Hypothalamus (tissue), 51 donors: ENCODE measurements at places on chromosomes 2 and 18.

GRCh38 chr2:26243470-26244308 lies 743 bp downstream of the HADHA start:
- no peak for DNase-seq

GRCh38 chr18:23970161-23971096 lies 44.1 kb upstream of the TTC39C start:
- no peak for DNase-seq

DNA sequence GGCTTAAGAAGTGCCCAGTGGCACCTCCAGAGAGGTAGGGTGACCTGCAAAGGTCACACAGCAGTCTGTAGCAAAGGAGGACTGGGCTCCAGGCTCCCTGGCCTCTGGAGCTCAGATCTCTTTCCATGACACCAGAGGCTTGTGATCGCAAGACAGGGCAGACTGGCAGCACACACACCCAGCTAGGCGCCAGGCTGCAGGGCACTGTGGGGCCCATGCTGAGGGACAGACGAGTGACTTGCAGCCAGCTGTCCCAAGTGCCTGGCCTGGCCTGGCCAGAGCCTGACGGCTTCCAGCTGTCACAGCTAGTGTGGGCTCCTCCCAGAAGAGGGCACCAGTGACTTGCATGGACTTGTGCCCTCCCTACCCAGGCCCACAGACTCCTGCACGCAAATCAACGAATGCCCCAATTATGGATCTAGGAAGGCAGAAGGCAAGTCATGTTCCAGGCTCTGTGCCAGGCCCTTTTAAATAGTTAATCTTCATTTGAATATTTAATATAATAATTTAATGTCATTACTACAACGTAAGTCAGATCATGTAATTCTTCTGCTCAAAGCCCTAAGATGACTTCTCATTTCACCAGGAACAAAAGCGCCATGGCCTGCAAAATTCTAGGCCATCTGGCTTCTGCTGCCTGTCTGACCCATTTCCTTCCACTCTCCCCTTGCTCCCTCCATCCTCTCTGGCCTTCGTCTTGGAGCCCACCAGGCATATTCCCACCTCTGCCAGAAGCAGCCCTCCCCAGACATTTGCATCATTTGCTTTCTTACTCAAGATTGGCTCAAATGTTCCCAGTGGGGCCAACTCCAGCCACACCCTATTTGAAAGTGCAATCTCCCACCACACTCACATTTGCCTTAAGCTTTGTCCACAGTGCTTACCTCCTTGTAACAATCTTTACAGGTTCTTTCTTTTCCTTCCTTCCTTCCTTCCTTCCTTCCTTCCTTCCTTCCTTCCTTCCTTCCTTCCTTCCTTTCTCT lies 3.7 kb upstream of the SPEG start:
- DNase-seq = no peak

GRCh38 chr2:239029958-239030357 lies 182.1 kb downstream of the TWIST2 start:
- DNase-seq = no peak

- no peak for DNase-seq
Measured at GRCh38 chr2:84729224-84729623, 151.7 kb downstream of the TRABD2A start.

DNA sequence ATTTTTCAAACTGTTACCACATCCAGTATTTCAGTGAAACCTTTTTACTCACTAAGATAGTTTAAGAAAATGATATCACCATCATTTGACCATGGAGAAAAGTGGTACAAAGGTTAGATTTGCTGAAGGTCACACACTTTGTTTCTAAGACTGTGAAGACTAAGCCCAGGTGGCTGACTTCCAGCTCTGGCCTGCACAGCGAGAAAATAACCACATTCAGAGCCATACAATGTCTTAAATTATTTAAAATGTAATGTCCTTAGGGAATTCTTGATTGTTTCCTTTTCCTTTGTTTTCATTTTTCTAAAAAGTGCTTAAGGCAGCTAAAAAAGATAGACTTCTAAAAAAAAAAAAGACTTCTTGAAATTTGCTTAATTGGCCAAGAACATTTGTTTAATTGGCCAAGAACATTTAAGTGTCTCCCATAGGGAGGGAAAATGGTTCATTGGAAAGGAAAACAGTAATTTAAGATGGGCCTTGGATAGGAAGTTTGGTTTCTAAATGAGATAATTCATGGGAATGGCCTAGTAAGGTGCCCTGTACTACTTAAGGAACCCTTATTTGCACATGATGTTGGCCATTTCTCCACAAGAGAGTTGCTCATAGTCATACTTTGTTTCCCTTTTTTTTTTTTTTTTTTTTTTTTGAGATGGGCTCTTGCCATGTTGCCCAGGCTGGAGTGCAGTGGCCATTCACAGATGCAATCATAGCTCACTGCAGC lies 45.2 kb downstream of the CYP1B1 start:
- DNase-seq = no peak

GRCh38 chr2:136809998-136810397 lies 44.7 kb downstream of the THSD7B start:
- DNase-seq = no peak
